G401 (cell line): ENCODE measurements at places on chromosomes 4 and X. TPM values are rescaled to one million over a fixed set of nuclear protein-coding genes. Genes with fewer than 3 reads are reported as not detected.

GRCh38 chr4:82899374-82900065 lies 1.0 kb upstream of the THAP9 start:
- peak; percentile 7 for DNase-seq

DNA sequence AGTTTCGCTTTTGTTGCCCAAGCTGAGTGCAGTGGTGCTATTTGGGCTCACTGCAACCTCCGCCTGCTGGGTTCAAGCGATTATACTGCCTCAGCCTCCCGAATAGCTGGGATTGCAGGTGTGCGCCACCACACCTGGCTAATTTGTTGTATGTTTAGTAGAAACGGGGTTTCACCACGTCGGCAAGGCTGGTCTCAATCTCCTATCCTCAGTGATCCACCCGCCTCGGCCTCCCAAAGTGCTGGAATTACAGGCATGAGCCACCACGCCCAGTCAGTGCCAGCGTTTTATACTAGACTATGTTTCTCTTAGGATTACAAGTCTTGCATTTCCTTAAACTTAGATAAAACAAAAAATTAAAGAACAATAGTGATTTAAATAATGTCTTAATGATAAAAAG lies 13.0 kb downstream of the KLF3 start:
- DNase-seq: no peak

DNA sequence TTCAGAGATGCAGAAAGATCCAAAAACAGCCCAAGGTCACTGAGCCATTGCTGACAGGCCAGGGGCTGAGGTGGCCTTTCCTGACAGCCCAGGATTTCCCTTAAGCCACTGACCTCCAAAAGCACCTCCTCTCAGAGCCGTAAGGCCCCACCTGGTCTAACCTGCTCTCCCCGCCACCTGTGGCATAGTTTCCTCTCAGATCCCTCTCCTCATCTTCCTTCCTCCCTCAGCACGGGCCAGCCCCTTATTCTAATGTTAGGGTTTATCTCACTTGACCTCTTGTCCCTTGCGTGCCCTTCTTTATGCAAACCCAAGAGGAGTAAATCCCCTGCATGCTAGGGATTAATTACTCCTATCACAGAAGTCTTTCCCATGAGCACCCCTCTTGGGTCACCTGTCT lies 113.0 kb downstream of the RBM47 start:
- no peak for DNase-seq

DNA sequence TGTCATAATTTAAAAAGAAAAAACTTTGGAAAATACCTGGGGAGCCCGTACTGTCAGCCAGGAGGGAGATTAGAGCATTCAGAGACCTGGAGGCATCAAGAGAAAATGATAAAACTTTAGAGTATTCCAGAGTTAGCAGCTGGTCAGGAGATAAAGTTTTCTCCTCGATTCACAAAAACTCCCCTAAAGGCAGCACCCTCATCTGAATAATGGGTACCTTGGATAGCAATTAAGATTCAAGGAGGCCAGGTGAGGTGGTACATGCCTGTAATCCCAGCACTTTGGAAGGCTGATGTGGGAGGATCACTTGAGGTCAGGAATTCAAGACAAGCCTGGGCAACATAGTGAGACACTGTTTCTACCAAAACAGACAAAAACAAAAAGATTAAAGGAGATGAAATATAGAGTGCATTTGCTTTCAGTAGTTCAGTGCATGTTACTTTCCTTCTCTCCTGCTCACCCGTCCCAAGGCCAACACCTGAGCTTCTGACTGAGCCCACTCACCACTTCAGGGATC lies 18.6 kb upstream of the RAB40A start:
- no peak for DNase-seq

DNA sequence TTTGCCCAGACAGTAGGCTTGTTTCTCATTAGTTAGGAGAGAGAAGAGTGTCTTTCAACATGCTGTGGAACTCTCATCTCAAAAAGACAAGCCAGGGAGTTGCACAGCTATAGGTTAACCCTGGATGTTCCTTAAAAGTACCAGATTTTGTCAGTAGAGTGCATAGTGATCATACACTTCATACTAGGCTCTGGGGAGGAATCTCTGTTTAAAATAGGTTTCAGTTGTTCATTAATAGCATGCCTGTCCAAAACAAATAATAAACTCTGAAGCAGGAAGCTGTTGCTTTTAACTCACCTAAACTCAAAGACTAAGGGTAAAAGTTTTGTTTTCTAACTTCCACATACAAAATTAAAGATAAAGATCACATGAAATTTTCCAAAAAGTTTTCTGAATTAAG lies 1948.4 kb downstream of the C4orf33 start:
- no peak for DNase-seq

DNA sequence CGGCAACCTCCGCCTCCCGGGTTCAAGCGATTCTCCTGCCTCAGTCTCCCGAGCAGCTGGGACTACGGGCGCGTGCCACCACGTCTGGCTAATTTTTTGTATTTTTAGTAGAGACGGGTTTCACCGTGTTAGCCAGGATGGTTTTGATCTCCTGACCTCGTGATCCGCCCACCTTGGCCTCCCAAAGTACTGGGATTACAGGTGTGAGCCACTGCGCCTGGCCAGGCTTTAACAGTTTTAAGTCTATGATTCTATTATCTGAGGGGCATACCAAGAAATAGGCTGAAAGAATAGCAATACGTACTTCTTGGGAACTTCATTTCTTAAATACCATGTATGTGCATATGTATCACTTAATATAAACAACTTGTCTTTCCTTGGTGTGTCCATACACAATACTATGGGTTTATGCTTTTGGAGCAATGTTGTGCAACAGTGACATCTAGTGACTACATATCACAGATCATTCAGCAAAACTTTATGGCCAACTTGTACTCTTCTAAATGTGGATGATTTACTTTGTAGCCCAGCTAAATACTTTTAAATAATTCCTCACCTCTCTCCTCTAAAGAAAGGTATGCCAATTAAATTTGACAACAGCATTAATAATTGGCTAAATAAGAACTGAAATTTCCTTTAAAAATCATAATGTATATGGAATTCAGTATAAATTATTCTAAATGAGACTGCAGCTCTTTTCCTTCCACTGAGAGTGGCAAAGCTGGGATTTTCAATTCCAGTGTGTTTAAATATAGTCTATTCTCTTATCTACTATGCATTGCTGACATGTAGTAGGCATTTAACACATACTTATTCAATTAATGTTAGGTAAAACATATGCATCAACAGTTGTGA lies 10.4 kb downstream of the SLC9B1 start:
- DNase-seq: peak; percentile 81

DNA sequence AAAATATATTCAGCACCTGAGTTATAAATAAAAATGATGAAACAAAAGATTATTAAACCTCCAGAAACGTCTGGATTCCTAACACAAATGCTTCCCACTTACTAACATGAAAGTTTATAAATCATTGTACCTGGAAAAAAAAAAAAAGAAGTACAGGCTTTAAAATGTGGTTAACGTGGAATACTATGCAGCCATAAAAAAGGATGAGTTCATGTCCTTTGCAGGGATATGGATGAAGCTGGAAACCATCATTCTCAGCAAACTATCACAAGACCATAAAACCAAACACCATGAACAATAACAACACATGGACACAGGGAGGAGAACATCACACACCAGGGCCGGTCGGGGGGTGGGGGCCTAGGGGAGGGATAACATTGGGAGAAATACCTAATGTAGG lies 160.5 kb downstream of the ADAMTS3 start:
- DNase-seq: no peak

DNA sequence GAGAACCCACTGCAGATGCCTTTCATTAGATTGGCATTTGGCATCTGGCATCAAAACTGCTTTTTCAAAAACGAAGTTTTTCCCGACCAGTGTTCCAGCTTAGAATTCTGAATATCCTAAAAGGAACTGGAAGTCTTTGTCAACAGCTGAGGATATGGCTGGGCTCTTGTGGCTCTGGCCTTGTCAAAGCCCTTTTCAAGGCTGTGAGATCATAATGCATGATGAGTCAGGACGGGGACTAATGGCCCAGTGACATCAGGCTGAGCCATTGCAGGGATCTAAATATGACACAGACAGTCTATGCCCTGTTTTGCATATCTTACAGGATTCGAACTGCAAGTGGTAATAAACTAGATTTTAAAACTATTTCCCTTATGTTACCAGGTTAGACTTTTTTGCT lies 306.4 kb downstream of the PTTG2 start:
- no peak for DNase-seq

The LUZP4 gene
- total RNA-seq: not detected in 2 replicates

The TACC3 gene
- total RNA-seq: 139 and 164 TPM in 2 replicates

DNA sequence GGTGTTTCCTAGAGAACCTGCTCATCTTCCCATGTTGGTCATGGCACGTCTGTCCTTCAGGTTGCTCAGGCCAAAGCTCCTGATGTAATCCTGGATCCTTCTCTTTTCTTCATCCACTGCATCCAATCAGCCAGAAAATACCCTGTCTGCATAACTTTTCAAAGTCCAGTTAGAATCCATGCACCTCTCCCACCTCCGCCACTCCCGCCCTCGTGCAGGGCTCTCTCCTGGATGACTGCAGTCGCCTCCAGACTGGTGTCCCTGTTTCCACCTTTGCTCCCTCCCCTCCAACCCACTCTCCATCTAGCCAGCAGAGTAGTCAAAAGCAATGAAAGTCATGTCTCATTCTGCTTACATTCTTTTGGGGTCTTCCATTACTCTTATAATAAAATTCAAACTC lies 16.0 kb downstream of the CNGA2 start:
- no peak for DNase-seq

The GABRQ gene
- not detected in 2 replicates for total RNA-seq

The PABPC1L2B gene
- not detected in 2 replicates for total RNA-seq

GRCh38 chrX:118373538-118373937 lies 27.6 kb downstream of the WDR44 start:
- peak; percentile 14 for DNase-seq

DNA sequence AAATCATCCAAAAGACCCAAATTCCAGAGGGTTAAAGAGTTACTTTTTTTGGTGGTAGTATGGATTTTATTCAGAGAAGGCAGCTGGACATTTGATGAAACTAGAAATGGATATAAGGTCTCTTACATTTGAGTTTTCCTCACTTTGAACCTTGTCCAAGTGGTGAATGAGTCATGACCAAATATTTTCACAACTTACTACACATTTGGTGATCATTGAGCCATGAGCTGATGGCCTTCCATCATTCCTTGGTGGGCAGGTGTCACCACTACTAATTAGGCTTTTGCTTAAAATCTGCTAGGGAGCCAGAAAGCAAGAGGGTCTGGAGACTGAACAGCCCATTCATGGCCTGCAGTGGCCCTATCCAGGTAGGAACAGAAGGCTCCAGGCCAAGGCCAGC lies 620.2 kb upstream of the INTU start:
- DNase-seq: no peak

GRCh38 chr4:16659079-16659478 lies 239.4 kb downstream of the LDB2 start:
- DNase-seq: no peak

The GLRB gene
- total RNA-seq: 5.1 and 8.5 TPM in 2 replicates

DNA sequence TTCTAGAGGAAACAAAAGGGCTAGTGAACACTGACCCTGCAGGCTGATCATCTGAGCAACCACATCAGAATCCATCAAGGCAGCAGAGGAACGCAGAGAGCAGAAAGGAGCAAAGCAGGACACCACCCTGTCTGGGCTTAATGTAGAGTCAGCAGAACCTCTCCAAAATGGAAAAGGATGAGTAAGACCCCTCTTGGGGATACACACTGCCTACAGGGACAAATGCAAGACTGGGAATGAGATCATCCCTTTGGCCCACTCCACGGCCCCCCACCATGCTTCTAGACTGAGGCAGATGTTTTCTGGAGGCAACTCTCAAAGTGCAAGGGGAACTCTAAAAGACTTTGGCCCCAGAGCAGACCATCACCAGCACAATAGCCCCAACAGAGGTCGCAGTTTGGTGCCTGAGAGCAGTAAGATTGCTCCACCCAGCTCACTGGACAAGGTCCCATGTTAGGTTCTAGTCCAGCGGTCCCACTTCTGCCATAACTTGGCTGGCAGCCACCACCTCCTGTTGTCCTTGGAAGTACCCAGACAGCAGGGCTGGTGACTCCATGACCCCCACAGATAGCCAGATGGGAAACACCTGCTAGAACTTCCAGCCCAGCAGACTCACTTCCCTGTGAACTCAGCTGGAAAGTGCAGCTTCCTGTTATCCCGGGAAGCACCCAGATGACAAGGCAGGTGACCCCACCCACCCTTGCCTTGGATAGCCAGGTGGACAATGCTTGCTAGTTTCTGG lies 372.7 kb downstream of the INPP4B start:
- DNase-seq: no peak

- DNase-seq: no peak
Observed at GRCh38 chr4:23899565-23899964, 9.7 kb upstream of the PPARGC1A start.

DNA sequence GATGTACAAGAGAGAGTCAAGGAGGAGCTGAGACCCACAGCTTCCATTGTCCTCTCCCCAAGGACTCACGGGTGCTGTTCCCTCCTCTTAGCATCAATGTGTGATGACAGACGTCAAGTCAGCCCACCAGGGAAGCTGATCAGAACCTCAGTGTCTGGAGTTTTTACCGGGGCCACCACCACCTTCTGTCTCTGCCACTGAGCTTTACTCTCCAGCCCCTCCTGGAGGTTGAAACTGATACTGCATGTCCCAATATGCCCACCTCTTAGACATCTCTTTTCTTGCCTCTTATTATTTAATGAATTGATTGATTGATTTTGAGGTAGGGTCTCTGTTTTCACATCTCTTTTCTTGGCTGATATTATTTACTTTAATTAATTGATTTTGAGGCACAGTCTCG lies 10.3 kb upstream of the AKAP17A start:
- no peak for DNase-seq

The GAGE2A gene
- total RNA-seq: not detected in 2 replicates

DNA sequence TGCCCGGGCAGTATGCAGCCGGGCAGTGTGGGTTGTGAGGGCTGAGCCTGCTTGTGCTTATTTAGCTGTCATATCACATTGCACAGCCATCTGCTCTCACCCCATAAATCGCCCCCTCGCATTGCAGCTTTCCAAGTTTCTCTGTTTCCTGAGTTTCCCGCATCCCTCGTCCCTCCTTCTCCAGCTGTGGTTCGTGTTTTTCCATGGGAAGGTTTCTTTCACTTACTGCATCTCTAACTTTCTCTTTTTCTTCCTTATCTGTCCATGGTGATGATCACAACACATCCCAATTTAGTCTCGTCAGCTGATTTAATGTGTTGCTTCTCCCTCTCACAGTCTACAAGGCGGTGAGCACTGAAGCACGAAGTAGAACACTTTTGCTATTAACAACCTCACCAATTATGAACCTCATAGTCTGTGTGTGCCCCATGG lies 118.1 kb downstream of the ENPP6 start:
- DNase-seq: no peak

The SPANXB1 gene
- total RNA-seq: not detected in 2 replicates

DNA sequence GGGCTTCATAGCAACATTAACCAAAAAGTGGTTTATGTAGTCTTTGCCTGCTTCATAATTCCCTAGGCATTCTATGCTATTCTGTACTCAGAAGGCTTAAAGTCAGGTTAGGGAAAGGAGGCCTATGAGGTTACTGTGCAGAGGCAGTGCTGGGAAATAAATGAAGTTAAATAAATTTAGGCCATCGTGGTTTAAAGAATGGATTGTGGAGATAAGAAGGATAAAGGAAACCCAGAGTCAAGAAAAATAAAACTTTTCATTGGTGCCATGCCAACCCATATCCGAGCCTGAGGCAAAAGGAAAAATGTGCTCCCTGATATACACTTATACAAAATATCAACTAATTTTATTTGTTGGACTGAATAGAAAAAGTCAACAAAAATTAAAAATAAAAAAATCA lies 70.2 kb downstream of the AR start:
- no peak for DNase-seq
